Cortex of kidney (tissue), 1 donor: ENCODE measurements at places on chromosomes 16 and 17.

DNA sequence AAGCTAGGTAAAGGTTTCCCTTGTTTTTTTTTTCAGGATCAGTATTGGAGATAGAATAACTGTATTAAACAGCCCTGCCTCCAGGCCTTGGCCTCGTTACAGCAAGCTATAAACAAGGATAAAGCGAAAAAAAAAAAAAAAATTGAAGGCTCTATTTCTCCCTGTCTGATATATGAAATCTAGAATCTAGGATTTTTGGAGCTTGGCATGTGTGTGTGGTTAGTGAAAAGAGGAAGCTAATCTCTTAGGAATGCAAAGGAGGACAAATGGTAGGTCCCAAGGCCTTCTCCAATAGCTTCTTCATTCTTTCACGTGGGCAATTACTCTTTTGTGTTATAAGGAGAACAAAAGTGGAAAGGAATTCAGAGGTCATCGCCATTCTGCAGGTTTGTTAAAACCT, 470.3 kb downstream of the TMEM114 start:
- DNase-seq: no peak

GRCh38 chr17:66604376-66604775, 230.5 kb upstream of the CACNG5 start:
- no peak for DNase-seq

DNA sequence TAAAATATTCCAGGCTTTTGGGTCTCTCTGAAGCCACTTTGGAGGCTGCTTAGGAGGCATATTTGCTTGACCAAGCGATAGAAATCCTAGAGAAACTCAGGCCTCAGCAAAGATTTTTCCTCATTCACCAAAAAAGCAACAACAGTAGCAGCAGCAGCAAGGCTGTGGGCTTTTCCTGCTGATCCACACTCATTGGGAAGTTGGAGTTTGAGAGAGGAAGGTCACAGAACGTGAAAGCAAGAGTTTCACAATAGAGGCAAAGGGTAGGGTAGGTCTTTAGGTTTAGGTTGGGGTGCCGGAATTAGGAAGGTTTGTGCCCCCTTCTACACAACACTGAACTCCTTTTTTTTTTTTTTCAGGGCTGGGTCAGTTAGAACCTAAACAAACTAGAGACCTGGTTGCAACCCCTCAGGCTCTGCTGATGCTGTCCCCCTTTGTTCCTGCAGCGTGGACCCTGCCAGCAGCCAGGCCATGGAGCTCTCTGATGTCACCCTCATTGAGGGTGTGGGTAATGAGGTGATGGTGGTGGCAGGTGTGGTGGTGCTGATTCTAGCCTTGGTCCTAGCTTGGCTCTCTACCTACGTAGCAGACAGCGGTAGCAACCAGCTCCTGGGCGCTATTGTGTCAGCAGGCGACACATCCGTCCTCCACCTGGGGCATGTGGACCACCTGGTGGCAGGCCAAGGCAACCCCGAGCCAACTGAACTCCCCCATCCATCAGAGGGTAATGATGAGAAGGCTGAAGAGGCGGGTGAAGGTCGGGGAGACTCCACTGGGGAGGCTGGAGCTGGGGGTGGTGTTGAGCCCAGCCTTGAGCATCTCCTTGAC, 2.0 kb downstream of the TMUB2 start:
- no peak for DNase-seq

DNA sequence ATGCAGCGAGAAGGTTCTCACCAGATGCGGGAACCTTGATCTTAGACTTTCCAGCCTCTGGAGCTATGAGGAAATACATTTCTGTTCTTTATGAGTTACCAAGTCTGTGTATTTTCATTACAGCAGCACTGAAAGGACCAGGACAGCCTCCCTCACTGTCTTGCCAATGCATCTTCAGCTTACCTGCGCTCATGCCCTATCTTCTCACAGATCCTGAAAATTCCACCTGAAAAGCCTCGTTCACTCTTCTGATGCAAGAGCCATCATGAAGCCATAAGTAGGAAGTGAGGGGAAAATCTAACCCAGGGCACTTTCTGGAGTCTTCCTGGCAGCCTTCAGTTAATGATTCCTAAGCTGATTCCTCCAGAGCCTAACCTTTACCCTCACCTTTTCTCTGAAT, 194.0 kb downstream of the SALL1 start:
- DNase-seq: no peak

GRCh38 chr16:25823891-25824290, 132.1 kb downstream of the HS3ST4 start:
- DNase-seq: no peak

GRCh38 chr17:4900231-4901107, 1.1 kb downstream of the C17orf107 start:
- no peak for DNase-seq

DNA sequence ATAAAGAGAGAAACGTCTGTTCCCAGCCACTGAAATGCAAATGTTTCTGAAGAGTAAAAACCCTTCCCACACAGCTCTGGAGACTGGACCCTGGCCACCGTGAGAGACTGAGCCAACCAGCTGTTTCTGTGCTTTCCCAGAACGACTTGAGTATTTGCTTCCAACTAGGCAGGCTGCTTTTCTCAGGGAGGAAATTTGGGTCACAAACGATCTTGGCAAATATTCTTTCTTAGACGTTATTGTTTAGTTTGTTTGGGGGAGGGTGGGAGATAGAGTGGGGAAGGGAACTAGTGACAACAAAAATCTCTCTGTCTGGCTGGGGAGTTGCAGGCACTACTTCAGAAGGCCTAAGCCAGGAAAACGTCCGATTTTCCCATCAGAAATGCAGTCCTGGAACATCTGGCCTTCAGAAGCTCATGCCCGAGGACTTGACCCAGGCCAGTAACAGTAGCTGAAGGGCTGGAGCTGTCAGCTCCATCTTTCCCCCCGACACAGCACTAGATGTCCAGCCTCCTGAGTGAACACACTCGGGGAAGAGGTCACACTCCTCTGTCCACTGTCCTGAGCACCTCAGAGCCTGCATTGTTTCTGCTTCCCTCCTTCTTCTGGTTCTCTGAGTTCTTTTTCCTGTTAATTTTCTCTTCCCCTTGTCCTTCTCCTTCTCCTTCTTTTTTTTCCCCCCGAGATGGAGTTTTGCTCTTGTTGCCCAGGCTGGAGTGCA, 4.0 kb downstream of the CCDC92B start:
- no peak for DNase-seq
